AML-193 (cell line): ENCODE measurements at places on chromosomes 2 and 18.

DNA sequence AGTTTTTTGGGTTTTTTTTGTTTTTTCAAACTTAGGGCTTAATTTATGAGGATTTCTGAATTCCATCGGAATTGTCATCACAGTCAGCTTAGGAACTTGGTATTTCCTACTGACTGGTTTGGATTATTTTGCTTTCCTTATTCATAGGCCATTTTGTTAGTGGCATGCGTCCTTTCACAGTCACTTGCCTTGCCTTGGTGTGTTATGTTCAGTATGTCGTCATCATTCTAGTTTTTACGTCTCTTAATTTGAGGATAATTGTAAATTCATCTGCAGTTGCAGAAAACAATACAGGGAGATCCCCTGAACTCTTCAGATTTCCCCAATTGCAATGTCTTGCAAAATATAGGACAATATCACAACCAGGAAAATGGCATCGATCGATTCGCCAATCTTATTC lies 485.3 kb downstream of the CBLN2 start:
- no peak for DNase-seq

DNA sequence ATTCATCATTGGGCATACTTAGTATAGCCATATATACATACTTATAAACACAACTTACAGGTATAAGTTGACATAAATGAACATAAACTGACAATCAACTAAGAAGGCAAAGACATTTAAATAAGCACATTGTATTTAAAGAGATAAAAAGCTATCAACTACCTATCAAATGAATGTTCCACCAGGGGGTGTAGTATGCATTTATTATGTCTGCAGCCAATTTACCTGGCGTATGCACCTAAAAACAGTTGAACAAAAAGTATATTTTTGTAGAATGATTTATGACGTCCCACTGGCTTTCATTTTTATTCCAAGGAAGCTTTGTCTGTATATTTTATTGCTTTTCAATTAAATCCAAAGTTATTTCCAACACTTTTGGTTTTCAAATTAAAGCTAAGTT lies 323.5 kb downstream of the AFF3 start:
- no peak for DNase-seq

DNA sequence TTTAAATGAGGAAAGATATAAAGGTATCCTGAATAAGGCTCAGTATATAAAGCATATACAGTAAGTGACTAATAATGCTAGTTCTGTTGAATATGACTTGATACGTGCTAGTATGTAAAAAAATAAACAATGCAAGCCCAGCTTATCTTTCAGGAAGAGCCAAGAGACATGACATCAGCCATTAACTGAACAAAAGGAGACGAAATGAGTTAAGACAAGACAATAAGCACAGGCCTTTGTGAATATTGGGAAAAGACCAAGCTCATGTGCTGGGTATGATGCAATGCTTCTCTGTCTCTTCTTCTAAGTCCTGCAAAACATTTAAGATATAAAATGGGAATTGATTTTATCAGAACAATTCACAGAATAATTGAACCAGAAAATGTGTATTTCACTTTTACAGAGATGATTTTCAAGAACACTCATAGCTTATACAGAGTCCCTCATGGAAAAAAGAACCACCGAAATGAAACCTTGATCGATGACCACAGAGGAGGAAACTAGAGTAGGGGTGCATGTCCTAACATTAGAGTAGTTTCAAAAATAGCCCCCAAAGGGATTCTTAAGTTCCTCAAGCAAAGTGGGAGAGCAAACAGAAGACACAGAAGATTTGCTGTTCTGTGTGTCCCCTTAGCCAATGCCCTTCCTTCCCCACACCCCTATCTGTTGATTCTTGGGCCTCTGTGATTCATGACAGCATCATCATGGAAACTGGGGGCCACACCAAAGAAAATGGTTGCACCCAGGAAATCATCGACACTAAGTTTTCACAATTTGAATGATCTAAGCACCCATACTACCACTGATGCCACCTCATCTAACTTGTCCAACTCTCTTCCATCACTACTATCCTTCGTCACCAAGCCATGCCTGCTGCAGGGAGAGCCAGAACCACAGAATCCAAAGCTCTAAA lies 68.0 kb upstream of the CRIM1 start:
- DNase-seq: no peak

GRCh38 chr2:173614265-173614930 lies 259.7 kb downstream of the CDCA7 start:
- no peak for DNase-seq

GRCh38 chr2:12534646-12535263 lies 182.0 kb upstream of the TRIB2 start:
- DNase-seq: no peak
